ENCODE measurements at places on chromosomes 7 and 10.

- no peak for DNase-seq
Observed at GRCh38 chr7:29140873-29141468, 5.4 kb downstream of the CPVL start.

DNA sequence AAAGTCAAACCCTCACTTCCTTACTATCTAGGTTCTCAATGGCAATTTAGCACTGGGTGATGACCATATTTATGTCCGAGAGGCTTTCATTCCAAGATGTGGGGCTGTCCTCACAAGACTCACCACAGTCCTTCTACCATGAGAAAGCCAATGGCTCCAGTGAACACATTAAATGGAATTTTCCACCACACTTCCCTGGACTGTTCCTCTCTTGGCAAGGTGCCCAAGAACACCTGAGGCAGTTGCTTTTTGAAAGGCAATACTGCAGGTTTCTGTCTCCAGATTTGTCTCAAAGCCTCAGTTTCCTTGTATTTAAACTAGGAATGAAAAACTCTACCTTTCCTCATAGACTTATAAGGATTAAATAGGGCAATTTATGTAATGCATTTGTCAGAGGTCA lies 24.2 kb downstream of the AFAP1L2 start:
- no peak for DNase-seq

DNA sequence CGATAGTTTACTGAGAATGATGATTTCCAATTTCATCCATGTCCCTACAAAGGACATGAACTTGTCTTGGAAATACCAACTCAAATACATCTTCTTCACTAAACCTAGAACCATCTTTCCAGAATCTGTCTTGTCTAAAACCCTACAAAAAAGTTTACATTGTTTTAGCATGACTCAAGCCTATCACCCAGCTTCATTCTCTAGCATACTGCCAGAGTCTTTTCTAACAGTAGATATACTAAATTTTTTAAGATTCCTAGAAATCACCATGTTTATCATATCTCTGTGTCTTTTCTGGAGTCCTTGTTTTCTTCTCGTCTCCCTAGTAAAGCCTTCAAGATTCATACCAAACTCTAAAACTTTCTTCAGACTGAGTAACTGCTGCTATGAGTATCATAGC lies 129.7 kb downstream of the SEMA3E start:
- DNase-seq = no peak

DNA sequence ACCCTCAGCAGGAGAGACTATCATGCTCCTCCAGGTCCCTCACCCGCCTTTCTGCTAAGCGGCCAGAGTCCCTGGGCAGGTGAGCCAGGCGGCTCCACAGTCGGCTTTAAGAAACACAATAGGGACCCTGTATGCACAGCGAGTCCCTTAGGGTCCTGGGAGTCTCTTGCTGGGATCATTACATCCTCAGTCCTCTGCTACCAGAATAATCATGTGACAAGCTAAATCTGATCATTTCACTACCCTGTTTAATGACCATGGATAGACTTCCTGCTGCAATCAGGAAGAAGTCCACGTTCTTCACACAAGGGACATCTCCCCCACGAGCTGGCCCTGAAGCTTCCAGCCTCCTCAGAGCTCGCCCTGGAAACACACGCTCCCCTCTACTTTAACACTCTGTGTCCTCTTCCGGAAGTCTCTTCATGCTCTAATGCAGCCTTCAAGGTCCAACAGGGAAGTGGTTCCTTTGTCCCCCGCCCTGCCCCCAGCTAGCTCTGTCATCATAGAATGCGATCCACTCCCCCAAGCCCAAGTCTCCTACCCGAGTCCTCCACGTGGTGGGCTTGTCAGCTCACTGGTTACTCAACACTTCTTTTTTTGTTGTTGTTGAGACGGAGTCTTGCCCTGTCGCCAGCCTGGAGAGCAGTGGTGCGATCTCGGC lies 101.5 kb downstream of the RNF216 start:
- DNase-seq = no peak

DNA sequence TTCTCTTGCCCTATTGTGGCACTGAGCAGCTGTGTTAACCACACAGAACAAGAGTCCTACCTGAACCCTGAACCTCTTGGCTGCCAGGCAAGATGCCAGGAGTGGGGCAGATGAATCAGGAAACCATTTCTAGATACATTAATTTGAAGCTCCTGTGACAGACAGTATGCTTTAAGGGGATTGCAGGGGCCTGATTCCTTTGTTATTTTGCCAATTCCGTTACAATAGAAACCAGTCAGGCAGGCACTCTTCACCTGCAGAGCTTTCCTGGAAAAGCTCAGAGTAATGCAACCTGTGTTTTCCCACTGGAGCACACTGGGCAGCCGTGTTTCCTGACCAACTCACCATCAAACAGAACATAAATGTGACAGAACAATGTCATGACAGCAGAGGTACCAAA lies 233.1 kb downstream of the BMPER start:
- DNase-seq = no peak

DNA sequence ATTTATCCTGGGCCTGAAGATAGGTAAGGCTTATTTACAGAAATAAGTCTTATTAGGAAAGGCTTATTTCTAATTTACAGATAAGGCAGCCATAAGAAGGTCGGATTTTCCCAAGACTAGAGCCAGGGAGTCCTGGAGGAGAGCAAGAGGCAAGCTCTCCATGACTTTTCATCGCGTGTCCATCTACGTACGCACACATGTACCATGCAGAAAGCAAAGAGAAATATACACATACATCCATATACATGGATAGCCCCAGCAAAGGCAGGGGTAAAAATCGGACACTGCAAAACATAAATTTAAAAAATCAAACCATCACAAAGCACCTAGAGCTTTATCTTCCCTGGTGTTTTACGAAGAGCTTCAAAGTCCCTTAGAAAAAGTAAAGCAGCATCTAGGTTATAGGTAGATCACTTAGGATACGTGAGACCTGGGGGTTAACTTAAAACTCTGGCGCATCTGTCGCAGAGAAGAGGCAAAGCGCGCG lies 25.8 kb upstream of the ZRANB1 start:
- no peak for DNase-seq

GRCh38 chr7:22579961-22580360 lies 80.0 kb upstream of the STEAP1B start:
- DNase-seq = no peak

GRCh38 chr7:154843670-154844237 lies 159.2 kb downstream of the PAXIP1 start:
- no peak for DNase-seq
